Heart right ventricle (tissue), 16 donors: ENCODE measurements at places on chromosomes 4 and X. TPM values are rescaled to one million over a fixed set of nuclear protein-coding genes. Genes with fewer than 3 reads are reported as not detected.

GRCh38 chrX:51614353-51615012, 4.2 kb downstream of the CENPVL3 start:
- no peak overlapping the region for H3K4me3 ChIP-seq
- H3K36me3 ChIP-seq: no peaks in the 10 kb centered on the region
- no peaks in the 10 kb centered on the region for H3K4me1 ChIP-seq
- DNase-seq: no peak

Gene FSTL5
- not detected for total RNA-seq

Gene FREM3
- total RNA-seq: not detected

DNA sequence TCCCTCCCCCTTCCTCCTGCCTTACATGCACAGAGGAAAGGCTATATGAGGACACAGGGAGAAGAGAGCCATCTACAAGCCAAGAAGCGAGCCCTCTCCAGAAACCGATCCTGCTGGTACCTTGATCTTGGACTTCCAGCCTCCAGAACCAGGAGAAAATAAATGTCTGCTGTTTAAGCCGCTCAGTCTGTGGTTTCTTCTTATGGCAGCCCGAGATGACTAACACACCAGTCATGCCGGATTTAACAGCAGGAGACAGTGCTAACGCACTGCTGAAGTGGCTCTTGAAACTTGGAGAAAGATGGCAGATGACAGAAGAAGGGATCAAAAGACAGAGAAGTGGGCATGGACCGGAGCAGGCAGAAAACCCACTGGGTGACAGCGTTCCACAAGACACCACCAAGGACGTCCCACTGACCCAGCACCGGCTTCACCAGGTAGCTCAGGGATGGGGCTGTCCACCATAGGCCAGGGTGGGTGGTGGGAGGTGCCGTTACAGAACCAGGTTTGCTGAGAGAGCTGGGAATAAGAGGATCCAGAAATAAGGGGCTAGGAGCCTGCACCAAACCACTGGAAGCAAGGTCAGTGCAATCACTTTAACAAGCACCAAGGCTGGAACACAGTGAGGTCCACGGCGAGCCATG, 6.2 kb upstream of the MAN2B2 start:
- H3K27ac ChIP-seq: no peak overlapping the region
- H3K27me3 ChIP-seq: peaks cover 22% of the 10 kb centered on the region
- DNase-seq: no peak
- no peaks in the 10 kb centered on the region for H3K36me3 ChIP-seq
- peaks cover 5% of the 10 kb centered on the region for H3K4me1 ChIP-seq
